Cortex of kidney (tissue), 1 donor: ENCODE measurements at places on chromosomes 1 and 21.

- no peak for DNase-seq
Observed at GRCh38 chr1:117616356-117616755, 10.5 kb downstream of the TENT5C start.

- DNase-seq, result no peak
Observed at GRCh38 chr1:228180271-228180958, 14.8 kb downstream of the IBA57 start.

DNA sequence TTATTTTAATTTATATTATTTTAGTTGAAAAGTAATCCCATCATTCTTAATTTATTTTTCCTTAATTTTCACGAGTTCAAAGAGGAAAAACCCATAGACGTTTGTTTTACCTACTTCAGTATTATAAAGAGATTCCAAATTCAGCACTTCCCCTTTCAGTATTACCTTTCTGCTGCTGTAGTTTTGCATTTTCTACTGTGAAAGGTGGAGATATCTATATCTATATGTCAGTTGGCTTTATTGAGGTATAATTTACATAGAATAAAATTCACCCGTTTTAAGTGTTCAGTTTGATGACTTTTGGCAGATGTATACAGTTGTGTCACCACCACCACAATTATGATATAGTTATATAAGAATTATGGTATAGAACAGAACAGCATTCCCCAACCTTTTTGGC, 33.0 kb downstream of the MAST2 start:
- no peak for DNase-seq

GRCh38 chr1:217004776-217005436, 281.7 kb upstream of the ESRRG start:
- no peak for DNase-seq

- DNase-seq, result no peak
Observed at GRCh38 chr1:210687582-210688279, 359.0 kb downstream of the HHAT start.

DNA sequence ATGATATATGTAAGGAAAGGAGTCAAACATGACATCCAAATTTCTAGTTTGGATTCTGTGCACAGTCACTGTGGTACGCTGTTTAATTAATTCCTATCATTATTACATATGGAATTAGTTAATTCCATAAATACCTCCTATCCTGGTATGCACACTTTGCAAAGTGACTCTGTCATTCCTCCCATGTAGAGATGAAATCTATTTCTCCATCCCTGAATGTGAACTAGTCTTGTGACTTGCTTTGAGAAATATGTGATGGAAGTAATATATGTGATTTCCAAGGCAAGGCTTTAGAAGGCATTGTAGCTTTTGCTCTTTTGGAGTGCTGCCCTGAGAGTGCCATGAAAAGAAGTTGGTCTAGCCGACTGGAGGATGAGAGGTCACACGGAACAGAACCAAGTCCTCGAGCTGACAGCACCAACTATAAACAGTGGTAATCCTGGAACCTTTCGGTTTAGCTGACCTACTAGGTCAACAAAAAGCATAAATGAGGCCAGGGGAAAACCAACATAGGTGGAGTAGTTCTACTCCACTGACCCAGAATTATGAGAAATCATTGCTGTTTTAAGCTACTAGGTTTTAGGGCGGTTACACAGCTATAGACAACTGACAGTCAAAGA, 1.5 kb downstream of the SELENOF start:
- DNase-seq, result no peak

DNA sequence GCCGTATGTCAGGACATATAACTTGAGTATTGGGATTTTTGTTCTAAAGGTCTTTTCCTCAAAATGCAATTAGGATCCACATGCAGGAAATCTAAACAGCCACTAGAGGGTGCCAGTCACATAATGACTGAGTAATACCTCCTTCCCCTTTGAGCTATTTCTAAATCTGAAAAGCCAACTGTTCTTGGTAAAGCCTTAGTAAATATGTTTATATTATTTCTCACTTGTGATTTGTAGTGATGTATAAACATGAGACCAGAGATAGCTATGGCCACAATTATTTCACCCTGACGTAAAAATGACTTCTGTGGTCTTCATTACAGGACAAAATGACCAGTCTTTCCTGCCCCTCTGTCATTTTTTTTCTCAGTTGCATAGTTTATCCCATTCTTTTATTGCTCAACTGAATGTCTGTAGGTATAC, 41.0 kb upstream of the DR1 start:
- DNase-seq, result no peak
